ENCODE measurements at places on chromosomes 4 and X.

GRCh38 chr4:156799121-156799589, 172.4 kb downstream of the PDGFC start:
- DNase-seq: no peak

DNA sequence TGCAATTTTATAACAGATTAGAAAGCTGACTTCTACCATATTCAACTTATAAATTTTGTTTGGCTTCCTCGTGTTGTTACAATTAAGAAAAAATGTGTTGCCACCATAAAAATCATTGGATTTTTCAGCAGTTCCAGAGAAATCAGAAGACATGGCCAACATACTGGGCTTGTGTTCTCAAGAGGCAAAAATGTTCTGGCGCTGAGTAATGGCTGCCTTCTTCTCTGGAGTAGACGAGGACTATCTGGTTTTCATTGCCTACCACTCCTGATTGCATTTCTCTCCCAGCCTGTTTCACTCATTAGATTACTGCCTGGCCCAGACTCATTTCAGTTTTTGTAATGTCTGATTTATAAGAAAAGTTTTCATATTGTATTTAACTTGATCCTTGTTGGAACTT, 122.3 kb downstream of the ARHGAP10 start:
- no peak for DNase-seq

DNA sequence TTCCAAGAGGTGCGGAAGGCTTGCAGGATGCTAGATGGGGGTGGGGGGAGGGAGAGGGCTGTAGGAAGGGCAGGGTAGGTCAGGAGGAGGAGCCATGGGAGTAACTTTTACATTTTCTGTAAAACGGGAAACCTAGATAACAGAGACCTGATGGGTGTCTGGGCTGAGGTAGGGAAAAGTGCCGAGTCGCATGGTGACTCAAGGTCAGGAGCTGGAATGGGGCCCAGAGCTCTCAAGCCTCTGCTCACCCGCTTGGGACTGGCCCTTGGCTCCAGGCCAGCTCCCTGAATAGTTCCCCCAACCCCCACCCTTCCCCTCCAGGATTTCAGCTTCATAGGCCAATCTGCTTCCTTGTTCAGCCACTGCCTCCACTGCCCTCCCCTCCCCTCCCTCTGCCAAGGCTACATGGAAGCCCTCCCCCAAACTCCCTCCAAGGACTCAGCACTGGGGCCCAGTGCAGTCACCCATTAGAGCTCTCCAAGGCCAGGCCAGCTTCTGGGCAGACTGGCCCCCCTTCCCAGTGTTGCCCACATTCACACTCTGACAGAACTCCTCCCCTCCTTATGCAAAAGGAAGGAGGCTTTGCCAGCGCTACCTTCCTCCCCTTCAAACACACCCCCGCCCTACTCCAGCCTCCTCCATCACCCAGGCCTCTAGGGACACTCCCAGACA, 43.6 kb downstream of the TSC22D3 start:
- no peak for DNase-seq

DNA sequence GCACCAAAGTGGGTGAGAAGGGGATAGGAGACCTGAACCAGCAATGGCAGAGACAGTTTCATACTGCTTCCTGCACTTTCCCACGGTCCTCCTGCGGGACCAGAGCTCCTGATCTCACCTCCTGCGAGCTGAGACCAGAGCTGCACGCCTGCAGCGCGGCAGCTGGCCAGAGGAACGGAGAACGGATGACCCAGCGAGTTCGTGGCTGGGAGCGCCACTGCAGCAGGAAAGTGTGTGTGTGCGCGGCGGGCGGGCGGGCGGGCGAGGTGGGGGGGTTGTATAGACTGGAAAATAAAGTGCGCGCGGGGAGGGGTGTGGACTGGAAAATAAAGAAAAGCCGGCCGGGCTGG, 16.5 kb downstream of the MCF2 start:
- no peak for DNase-seq

GRCh38 chr4:172736046-172736445, 432.6 kb upstream of the GALNT7 start:
- DNase-seq: no peak

- DNase-seq: no peak
Measured at GRCh38 chrX:35919536-35920309, at the start of gene CFAP47. Gene CFAP47, plus strand, starts transcription at chrX:35919734. Its CDS starts 66 bp downstream, at chrX:35919800.

DNA sequence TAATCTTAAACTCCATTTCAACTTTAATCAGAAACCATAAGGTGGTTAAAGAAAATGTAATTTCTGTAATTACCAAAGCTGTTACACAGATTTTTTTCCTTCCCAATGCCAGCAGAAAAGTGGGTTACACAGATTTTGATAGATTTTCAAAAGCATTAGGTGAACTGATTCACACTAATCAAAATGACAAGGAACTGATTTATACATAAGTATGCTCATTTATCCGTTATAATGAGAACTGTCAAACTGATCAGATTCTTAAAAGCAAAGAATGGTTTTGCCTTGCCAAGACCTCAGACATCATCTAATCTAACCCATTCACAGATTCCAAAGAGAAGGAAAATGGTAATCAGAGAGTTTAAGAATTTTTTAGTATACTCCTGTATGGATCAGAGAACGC, 5.2 kb downstream of the UGDH start:
- no peak for DNase-seq

DNA sequence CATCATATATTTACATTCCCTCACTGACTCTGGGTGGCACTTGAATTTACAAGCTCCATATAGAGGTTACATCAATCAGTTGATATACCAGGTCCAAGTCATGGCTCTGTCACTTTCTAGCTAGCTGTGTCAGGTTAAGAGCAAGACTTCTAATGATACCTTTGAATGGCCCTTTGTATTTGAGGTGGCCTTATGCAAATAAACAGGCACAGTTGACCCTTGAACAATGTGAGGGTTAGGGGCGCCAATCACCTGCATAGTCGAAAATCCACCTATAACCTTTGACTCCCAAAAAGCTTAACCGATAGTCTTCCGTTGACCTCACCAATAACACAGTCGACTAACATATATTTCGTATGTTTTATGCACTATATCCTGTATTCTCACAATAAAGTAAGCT, 1.3 kb upstream of the PTTG2 start:
- no peak for DNase-seq

DNA sequence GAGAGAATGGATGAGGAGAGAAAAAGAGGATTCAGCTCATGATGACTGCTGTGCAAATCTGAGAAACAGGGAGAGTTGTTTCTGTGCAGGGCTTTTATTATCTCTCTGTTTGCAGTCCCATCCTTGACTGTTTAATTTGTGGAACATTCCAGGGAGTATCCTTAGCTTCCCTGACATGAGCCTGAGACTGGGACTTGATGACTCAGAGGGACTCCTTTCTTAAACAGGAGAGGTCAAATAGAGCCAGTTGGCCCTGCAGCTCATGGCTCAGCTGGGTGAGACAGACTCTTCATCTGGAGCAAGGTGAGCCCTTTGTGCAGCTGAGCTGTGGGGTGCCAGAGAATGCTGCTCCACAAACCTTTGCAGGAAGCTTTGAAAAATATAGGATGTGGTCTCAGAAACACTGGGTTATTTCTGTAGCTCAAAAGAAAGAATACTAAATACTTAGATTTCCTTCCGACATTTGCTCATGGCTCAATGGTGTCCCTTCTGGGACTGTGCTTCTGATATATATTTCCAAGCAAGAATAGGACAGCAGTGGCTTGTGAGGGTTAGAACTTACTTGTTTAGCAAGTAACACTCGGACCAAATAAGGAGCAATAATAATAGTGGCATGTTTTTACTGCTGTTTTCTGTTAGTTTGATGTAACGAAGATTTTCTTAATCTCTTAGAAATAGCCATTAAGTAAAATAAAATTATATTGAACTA, 14.5 kb downstream of the ARHGAP24 start:
- DNase-seq: no peak

DNA sequence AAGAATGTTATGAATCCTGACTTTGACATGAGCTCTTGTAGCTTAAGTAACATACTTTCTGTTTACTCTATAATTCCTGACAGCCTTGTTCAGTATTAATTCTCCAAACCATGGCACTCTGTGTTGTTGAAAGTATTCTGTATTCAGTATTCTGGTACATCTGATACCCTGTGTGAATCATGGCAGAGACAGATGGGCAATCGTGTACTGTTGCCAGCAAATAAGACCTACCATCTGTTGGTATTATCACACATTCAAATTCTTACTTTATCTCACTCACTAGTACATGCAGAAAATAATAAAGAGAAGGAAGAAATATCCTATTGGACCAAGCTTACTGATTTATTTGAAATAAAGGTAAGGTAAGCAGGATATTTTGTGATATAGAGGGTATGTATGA, 7.9 kb downstream of the MBTPS2 start:
- DNase-seq: no peak

DNA sequence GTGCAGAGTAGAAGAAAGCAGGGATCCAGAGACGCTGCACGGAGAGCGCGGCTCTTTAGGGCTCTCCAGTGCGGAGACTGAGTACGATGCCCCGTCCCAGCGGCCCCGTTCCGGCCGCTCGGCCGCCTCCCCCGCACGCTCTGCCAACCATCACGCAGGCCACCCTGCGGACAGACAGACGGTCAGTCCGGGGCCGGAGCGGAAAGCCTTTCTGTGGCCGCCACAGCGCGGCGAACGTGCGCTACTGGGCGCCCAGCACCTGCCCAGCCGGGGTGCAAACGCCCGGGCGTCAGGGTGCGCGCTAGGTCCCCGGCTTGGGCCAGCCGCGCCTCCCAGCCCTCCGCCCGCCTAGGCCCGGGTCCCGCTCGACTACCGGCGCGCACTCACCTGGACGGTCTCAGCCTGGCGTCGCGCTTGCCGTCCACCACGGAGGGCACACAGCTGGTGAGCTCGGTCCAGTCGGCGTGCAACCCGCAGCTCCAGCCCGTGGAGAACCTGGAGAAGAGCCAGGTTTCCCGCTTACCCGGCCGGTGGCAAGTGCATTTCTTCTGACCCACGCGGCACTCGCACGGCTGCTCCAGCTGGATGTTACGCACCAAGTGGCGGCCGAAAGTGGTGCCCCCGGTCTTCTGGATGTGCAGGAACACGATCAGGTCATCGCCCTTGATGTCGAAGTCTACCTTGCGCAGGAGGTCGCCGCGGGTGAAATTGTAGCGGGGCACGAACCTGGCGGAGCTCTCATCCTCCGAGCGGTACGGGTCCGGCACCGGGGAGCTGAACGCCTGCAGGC, 1.8 kb downstream of the HS6ST2 start:
- no peak for DNase-seq

DNA sequence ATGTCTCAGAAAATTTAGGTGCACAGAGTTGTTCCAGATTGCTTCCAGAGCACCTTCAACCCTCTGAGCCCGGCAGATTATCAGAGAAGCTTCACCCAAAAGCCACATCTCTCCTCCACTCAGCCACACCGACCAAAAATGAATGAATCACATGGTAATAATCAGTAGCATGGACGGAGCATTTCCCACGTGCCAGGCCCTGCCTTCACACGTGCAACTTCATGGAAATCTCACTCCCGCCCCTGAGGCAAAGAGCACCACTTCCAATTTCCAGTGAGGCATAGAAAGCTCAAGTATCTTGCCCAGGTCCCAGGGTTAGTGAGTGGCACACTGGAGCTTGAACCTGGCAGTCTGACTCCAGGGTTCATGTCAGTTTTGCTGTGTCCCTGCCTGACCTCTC, 56.5 kb downstream of the RELL1 start:
- DNase-seq: no peak

DNA sequence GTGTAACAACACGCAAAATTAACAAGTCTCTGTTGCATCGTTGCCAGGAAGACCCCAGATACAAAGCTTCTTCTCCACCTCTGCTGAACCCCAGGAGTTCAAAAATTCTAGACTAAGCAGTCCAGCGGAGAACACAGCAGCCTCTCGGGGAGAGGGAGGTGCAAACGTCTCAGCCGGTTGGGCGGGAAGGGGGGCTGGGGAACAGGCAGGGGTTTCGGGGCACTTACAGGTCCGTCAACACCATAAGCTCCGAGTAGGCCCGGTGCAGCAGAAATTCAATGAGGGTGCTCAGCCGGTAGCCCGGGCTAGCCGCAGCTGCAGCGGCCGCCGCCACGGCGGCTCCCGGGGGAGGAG, 394 bp downstream of the MED14 start:
- no peak for DNase-seq

DNA sequence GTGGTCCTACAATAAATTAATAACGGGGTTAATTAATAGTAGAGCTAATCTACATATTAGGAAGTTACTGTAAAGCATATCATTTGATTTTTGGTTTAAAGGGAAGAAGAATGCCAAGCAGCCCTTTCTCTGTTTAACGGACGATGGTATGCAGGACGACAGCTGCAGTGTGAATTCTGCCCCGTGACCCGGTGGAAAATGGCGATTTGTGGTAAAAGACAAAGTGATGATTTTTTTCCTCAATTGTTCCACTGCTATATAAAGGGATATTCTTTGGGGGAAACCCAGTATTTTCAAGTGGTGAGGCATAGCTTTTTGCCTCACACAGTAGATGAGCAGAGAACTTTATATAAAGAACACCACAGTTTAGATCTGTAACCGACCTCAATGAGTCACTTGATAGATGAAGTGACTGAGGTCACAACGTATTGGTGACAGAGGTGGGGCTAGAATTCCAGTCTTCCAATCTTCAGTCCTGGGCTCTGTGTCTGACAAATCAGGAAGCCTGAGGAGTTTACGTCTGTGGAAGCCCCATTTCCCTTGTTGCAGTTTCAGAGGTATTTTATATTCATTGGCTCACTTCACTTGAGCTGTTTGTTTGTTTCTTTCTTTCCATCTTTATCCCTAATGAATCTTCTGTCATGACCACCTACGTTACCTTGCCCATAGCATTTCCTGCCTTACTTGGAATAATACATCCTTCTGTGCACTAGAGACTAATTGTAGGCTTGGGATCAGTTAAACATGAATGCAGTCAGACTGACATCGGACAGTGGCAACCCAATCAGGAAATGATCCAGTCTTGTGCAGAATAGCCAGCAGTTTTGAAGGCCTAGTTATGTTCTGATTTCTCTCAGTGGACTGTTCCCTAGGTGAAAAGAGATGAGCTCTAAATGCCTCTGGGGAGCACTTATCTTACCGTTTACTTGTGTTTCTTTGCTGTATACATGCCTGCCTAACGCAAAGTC, 30.1 kb downstream of the ZRSR2 start:
- DNase-seq: no peak

GRCh38 chrX:71439896-71440295, 73.7 kb downstream of the TAF1 start:
- DNase-seq: no peak

DNA sequence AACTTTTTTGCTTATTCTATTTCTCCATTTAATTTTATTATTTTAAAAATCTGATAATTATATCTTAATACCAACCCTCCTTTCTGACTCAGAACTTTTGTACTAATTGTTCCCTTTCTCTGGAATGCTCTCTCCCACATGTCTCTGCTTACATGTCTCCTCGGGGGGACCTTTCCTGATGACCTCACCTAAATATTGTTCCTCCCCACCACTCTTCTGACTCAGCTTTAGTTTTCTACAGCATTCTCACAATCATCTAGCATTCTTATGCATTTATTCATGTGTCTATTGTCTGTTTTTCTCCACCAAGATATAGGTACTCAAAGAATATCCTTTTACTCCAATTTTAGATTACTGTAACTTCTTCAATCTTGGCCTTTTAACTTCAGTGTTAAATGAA, 128.7 kb downstream of the MSL3 start:
- DNase-seq: no peak

All from CD8-positive, alpha-beta memory T cell (primary cell).